Upper lobe of left lung (tissue), 6 donors: ENCODE measurements at places on chromosomes 16 and 17. TPM values are rescaled to one million over a fixed set of nuclear protein-coding genes. Genes with fewer than 3 reads are reported as not detected.

- peak; percentile 90 for DNase-seq
These were observed at the start of gene RRAD for GRCh38 chr16:66925322-66925840. Gene RRAD (minus strand): TSS chr16:66925535. CDS start chr16:66925179, 356 bp downstream.

DNA sequence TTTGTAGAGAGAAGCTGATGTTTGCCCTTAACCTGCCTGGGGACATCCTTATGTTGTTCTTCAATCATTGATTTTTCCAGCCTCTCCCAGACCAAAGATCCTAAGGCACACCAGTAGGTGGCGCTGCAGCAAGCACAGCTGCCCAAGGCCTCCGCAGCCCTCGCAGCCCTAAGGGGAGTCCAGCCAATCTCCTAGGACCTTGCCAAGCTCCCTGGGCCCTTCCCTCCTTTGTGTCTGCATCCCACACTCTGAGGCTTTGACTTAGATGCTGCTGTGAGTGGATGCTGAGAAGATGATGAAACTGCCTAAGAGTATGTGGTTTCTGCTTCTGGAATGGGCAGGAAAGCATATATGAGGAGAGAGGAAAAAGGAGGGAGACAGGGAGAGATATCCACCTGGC, 47.1 kb downstream of the SPACA3 start:
- DNase-seq, result no peak

GRCh38 chr17:4332296-4332970, 34.0 kb downstream of the UBE2G1 start:
- DNase-seq, result no peak

- peak; percentile 80 for DNase-seq
These were observed 19.3 kb downstream of the ANKFN1 start for GRCh38 chr17:56172517-56172982.

- DNase-seq, result no peak
These were observed 77.9 kb upstream of the FA2H start for GRCh38 chr16:74852500-74852875.

GRCh38 chr17:59832883-59833379, 59.8 kb downstream of the TUBD1 start:
- DNase-seq, result no peak

- no peak for DNase-seq
These were observed 53.4 kb downstream of the EMP2 start for GRCh38 chr16:10526962-10527361.

- no peak for DNase-seq
These were observed 345.4 kb downstream of the SOX9 start for GRCh38 chr17:72466199-72466598.

- no peak for DNase-seq
These were observed 797 bp downstream of the HES7 start for GRCh38 chr17:8122924-8123694.

DNA sequence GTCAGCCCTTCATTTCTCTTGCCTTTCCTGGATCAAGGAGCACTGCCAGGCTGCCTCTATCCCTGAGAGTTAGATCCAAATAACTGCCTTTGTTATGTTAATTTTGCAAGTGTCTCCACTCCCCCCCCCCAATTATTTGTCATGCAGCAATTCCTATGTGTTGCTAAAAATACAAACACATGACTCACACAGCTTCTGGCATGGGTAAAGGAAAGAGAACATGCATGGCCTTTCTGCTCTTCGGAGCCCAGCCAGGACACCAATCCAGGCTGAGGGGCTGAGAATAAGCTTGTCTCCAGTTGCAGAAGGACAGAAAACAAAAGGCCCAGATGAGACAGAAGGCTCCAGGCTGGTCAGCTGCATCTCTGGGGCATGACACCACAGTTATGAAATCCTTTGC, 148.0 kb upstream of the TNRC6C start:
- no peak for DNase-seq

- DNase-seq, result peak; percentile 28
These were observed 491 bp downstream of the IST1 start for GRCh38 chr16:71895679-71896365.

GRCh38 chr16:88730632-88731607, 24.6 kb downstream of the CTU2 start:
- no peak for DNase-seq

- DNase-seq, result no peak
These were observed 27.1 kb downstream of the TBC1D3B start for GRCh38 chr17:36149296-36149820.

DNA sequence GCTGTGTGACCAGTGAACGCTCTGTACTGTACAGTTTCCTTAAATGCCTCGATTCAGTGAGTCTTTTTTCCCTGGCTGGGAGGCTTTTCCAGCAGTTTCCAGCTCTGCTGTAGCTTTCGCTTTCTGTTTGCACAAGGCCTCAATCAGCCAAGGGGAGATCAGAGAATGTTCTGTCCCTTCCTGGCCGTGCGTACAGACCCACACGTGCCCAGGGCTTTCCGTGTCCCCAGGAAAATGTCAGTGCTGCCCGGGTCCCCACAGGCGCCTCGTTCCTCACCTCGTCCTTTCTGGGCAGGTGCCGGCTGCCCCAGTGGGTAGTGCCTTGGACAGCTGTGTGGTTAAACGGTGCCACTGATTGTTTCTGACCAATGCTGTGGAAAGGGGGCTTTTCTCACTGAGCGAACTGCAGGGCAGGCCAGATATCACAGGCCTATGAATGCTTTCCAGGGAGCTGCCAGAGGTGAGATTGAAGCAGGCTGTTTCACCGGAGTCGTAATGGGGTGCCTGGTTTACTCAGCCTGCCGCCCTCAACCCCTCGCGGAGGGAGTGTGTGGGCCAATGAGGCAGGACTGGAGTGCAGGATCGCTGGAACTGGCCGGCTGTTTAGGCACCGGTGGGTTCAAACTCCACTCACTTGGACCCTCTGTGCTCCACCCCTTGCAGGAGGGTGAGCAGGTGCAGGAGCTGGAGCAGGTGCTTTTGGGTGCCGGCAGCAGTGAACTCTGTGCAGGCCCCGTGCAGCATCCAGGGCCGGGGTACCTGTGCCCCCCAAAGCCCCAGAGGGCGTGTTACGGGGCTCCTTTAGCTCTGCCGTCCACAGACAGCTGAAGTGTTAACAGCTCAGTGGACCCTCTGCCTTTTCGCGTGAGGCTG, 44.4 kb downstream of the ZNF778 start:
- DNase-seq, result no peak

DNA sequence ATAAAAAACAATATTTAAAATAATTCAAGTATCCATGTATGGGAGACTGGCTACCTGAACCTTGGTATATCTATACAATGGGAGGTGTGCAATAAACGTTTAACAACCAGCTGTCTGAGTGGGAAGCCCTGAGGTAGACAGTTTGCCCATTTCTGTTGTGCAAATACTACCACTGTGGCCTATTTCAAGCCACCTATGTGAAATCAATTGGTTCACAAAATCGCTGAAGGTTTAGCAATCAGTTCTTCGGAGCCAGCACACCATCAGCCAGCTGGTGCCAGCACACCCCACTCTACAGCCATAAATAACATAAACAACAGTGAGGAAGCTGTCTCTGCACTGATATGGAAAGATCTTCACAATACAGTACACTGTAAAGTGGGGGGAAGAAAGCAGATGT, 46.7 kb upstream of the KDM8 start:
- DNase-seq, result no peak

DNA sequence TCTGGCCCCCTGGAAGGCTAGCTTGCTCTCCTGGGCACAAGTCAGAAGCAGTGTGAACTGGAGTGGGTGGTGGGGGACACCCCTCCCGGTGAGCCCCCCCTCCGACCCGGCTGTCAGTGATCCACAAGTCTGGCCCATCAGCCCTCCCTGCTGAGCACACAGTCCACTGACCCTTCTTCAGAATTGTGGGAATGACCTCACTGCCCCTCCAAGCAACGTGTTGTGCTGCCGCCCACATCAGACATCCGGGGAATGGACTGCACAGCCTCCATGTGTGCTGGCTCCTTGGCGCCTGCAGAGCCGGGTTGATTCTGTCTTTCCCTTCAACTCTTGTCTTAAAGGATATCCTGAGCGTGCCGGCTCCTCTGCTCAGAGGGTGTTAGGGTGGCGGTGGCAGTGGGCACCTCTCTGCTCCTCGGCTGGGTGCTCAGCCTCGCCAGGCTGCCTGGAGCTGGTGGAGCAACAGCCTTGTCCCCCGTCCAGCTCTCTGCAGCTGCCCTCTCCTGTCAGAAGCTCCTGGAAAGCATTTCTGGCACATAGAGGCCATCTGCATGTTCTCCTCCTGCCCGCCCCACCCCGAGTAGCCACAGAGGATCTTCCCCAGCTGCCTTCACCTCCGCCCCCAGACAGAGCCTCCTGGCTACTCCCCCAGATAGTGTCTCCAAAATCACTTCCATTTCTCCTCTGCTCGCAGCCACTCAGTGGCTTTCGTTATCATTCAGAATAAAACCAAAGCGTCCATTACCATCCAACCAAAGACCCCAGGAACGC, 19.8 kb downstream of the NPTX1 start:
- peak; percentile 53 for DNase-seq

GRCh38 chr17:8623591-8623990, 6.9 kb downstream of the MYH10 start:
- DNase-seq, result no peak

DNA sequence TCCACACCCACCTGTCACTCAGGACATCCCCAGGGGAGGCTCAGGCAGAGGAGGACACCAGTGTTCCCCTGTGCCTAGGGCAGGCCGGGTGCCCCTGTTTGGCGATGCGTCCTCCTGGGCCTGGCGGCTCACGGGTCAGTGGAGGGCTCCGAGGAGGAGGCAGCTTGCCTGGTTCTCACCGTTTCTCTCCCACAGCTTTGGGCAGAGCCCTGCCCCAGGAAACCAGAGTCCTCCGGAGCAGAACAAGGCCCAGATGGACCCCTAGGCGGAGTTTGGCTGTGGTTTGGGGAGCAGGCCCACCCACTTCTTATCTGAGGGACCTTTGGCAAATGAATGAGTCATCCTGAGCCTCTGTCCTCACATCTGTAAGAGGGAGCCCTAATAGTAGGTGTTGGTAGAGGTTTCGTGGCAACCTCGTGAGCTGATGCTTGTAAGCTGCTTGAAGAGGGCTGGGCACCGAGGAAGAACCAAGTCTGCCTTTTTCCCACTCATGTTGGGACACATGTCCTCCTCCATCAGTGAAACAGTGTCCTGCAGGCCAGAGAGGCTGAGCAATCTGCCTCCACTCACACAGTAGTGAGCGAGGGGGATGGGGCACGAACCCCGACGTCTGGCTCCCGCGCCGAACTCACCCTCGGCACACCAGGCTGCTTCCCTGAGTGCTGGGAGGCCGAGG, 247.0 kb upstream of the CIBAR2 start:
- no peak for DNase-seq

- no peak for DNase-seq
These were observed 27.9 kb upstream of the CMIP start for GRCh38 chr16:81416749-81417148.

DNA sequence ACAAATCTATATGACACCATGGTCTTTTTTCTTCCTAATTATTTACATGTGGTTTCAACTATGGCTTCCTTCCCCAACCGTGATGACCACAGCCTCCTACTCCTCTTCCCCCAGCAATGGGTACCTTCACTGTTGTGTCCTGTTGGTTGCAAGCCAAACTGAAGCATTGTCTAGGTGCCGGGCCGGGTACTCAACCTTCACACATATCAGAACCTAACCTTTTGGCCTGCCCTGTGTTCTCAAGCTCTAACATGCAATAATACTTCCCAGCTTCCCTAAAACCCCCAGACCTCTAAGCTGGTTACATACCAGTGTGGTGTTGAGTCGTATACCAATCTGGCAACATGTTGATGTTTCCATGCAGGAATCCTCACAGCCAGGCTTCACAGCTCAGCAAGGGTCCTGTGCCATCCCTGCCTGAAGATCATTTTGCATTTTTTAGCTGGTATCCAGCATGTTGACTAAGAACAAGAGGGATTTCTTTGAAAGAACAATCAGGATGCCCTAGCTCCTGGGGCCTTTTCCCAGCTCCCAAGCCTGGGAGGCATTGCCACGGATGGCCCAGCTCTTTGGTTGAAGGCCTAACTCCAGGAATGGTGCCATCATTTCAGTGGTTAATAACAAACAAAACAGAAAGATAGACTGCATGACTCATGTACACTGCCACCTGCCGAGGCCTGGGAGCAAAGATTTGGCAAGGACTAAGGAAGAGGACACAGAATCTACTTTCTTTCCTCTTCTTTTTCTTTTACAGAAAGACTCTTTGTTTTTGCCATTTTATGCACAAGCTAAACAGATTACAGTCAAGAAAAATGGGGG, 373.7 kb upstream of the SALL1 start:
- no peak for DNase-seq

DNA sequence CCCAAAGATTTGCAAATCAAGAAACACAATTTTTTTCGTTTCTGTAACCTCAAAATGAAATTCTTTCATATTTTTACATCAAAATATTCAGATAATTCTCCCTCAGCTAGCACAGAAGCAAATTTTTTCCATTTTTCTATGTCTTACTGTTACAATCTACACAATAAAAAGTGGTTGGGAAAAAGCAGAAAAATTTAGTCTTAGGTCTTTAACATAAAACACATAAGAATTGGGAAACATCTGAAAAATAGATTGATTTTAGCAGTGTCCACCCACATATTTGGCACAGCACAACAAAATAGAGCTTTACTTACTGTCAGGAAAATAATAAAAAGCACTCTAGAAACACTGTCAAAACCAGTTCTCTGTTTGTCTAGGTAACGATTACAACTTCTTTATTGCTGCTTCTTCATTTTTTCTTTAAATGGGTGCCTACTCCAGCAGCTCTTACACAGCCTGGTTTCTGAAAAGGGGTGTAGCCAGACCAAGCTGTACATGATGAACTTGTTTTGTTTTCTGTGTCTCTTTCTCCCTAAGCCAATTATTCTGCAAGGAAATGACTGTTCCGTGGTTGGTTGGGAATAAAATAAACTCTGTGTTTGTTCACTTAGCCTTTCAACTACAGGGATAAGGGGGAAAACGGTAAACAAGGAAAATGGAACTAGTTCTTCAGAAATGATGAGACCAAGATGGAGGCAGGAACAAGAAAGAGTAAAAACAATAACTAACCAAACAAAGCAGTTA, at the start of gene ABCA6:
Gene ABCA6, minus strand, starts transcription at position 465 of the 744 bp plus-strand sequence. CDS start 1,192 bp downstream, outside the sequence.
- DNase-seq, result no peak

GRCh38 chr17:61723914-61724313, 132.9 kb upstream of the NACA2 start:
- DNase-seq, result no peak

DNA sequence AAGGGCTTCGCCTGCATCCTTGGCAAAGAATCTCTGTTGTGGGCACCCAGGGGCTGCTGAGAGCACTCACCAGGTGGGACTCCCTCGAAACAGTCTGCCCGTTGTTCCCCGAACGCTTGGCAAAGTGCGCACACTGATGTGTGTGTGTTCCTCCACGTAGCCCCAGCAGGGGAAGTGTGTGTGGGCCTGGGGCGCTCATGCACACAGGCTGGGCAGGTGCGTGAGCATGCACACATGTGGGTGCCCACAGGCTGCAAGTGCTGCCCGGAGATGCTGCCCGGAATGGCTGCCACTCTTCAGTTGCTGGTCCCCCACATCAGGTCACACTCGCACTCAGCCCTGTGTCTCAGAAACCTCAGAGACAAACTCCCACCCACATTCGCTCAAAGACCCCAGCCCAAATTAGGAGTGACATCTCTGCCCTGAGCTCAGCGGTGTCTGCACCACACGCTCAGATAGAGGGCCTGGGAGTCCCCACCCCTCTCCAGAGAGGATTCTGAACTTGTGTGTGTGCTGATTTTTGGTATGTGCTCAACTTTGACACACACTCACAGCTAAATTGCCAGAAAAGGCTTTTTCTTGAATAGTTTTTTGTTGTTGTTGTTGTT, 119.4 kb downstream of the MGAT5B start:
- no peak for DNase-seq

The GPT2 gene
- 19.9 TPM for total RNA-seq

The FNDC8 gene
- not detected for total RNA-seq

The SPNS2 gene
- total RNA-seq, result 71.2 TPM

The KRTAP2-3 gene
- not detected for total RNA-seq

The ATP2A1 gene
- 0.15 TPM for total RNA-seq

The NTN3 gene
- not detected for total RNA-seq
